Stimulated activated CD8-positive, alpha-beta memory T cell treated with anti-CD3 and anti-CD28 coated beads, Interleukin-15, amount 100 ng/mL, for 24 hours (primary cell): ENCODE measurements at places on chromosomes 7 and 10.

- DNase-seq, result no peak
Measured at GRCh38 chr10:3419719-3420495, 247.3 kb upstream of the PITRM1 start.

DNA sequence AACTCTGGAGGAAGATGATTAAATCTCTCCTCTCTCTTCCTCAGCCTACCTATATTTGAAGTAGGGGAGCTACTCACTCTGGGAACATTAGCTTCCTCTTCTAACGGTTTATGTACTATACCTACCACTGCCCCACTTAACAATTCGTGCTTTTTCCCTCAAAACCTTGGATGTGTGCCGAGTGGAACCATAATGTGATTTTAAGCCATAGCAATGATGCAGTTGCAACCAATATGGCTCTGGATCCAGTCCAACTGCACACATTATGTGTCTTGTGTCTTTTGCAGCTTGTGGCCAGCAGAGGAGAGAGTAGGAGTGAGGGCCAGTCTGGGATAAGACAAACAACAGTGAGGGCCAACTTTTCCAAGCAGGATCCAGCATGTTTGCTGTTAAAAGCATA is 170.7 kb downstream of the GATA3 start:
- no peak for DNase-seq

DNA sequence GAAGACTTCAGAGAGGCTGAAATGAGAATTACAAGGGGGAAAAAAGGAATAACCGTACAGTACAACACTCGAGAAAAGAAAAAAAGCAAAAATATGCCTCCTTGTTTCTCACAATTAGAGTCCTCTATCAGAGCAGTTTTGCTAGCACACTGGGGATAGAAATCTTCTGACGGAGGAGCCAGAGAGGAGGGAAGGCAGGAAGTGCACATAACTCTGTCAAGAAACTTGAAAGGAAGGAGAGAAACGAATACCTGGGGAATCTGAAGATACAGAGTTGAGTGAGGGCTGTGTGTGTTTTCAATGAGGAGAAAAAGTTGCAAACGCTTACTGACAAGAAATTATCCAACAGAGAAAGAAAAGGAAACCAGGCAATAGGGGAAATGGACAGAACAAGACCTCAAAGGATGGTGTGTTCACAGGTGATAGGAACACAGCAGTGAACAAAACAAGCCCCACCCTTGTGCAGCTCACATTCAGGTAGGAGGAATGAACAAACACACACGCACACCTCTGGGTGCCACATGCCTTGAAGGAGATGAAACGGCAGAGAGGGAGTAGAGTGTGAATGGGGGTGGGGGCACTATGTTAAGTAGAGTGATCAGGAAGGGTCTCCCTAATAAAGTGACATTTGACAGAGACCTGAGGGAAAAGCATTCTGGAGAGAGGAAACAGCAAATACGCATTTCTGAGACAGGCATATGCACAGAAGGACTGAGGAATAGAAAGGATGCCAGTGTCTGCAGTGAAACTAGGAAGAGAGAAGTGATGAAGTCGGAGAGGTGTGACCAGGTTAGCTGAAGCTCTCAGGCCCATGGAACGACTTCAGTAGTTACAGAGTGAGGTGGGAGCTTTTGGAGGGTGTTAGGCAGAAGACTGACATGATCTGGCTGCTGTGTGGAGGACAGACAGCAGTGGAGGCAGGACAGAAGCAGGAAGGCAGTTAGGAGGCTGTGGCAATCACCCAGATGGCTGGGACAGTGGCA is 46.7 kb upstream of the SPOCK2 start:
- DNase-seq, result no peak

DNA sequence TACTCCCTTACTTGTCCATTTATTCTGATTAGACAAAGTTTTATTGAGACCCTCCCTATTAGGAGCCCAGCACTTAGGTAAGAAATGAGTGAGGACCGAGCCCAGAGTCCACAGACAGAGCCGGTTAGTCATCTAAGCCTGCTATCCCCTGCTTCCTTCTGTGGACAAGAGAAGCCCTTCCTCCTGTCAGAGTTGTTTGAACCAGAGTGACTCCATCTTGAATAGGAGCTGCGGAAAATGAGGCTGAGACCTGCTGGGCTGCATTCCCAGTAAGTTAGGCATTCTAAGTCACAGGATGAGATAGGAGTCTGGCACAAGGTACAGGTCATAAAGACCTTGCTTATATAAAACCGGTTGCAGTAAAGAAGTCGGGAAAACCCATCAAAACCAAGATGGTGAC is 109.1 kb downstream of the CPXM2 start:
- no peak for DNase-seq

DNA sequence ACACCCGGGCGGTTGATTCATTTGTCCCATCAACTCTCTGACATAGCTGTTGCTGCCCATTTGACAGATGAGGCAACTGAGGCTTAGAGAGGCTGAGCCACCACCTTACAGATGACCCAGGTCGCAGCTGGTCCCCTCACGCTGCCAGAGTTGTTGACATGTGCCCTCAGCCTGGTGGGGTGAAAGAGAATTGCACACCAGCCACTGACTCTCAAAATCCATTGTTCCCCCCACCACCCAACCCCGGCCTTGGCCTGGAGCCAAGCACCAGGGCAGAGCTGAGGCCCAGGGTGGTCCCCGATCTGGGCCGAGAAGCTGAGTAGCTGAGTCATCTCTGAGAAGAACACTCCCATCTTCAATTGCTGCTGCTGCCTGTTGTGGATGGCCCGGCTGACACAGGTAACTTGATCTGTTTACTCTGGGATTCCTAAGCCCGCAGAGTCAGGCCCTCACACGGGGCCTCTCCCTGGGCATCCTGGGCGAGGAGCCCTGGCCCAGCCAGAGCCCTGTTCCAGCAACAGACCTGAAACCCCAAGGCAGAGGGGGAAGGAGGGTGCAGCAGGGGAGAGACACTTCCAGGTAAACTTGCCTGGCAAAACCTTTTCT is 27.5 kb downstream of the PVRIG start:
- no peak for DNase-seq

DNA sequence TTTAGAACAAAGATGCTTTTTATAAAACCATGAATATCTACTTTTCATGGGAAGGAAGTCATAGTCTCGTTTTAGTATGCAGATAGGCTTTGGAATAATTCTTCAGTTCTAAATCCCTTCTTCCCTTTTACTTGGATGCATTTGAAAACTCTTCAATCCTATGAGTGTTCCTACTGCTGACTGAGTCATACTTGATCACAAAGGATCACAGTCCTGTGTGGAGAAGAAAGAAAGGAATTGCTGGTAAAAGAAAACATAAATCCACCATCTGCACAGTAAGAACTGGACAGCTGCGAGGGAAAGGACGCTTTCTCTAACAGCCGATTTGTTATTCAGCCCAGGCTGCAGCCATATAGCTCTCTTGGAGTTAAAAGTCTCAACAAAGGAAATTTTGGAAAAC is 209.9 kb downstream of the SEMA3E start:
- DNase-seq, result no peak

GRCh38 chr10:95297402-95297801 is 6.6 kb upstream of the PDLIM1 start:
- no peak for DNase-seq

GRCh38 chr10:86346799-86347665 is 19.6 kb downstream of the GRID1 start:
- DNase-seq, result no peak

DNA sequence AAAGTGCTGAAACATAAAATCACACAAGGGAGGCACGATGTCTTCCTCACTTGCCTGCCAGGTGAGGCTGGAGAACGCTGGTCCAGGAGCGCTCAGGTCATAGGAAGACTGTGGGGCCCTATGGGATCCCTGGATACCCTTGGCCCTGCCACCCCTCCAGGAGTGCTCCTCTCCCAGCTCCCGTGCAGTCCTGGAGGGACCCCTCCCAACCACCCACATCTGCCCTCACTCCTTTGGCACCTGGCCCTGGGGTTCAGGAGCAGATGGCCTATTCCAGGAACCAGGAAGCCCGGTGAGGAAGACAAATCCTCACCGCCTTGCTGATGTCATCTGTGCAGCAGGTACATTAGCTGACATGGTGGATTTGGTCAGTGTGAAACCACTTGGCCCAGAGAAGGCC is 3.7 kb upstream of the CXCL12 start:
- no peak for DNase-seq
